ENCODE measurements at places on chromosomes 2 and 18.

- DNase-seq: no peak
These were observed 143.4 kb upstream of the GPC1 start for GRCh38 chr2:240292035-240292574.

DNA sequence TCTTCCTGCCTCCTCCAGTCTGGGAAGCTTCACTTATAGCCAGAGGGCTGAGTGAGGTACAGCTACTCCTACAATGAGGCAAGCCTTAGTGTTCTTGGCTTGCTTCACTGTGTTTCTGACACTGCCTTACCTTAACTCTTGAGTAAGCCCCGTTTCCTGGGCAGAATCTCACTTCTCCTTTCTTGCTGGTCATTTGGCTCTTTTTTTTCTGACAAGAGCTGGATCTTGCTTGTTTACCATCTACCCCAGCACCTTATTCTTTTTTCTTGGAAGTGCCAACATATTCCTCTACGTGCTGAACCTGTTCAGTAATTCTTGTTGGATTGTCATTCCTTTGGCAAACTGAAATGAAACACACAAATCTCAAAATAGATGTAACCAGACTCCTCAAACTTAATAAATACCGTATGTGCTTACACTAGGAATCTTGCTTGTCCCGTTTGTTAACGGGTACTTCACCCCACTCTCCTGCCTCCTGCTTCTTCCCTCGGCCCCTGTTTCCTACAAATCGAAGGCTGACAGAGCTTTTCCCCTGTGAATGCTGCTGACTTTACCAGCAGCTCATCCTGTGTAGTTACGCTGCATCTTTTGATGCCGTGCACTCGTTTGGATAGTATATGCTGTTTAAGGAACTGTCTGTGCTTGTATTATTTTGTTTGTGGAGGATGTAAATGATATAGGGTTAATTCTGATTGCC is 132.2 kb downstream of the FMNL2 start:
- DNase-seq: no peak

DNA sequence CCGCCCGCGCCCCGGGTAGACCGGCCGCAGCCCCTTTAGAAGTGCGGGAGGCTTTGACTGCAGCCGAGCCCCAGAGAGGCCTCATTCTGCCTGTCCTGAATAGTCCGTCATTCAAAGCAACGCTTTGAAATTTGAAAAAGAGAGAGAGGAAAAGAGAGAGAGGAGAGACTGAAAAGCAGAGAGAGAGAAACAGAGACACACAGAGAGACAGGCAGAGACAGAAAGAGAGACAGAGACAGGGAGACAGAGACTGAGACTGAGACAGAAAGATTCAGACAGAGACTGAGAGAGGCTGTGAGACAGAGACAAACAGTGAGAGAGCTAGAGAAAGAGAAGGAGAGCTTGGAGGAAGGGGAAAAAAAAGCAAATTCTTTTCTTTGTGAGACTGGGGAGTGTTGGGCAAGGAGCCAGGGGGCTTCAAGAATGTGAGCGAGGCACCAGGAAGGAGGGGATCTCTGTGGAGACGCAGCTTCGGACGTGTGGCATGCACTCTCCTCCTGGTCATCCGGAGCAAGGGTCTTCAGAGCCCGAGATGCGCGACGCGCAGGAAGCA is 73.1 kb downstream of the MYCN start:
- DNase-seq: no peak

- no peak for DNase-seq
These were observed 178.1 kb upstream of the TNP1 start for GRCh38 chr2:217038001-217038400.

GRCh38 chr2:24494410-24494809 is 3.4 kb downstream of the NCOA1 start:
- DNase-seq: no peak

DNA sequence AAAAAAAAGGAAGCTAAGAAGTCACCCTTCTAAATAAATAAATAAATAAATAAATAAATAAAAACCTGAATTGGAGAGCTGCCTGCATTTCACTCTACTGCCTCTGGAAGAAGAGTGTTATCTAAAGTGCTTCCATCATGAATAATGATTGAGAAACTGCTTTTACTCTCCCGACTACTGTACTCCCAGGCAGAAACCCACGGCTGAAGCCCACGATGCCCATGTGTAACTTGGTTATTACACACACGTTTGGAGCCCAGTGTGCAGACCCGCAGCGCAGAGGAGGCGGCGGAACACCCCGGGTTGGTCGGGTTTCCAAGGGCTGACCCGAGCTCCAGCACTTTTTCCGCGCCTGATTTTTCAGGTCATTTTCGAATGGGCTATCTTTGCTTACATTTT is 697 bp upstream of the SPATS2L start:
- DNase-seq: peak; percentile 41

- peak; percentile 9 for DNase-seq
These were observed 161.6 kb upstream of the CAPN13 start for GRCh38 chr2:30968660-30969397.

DNA sequence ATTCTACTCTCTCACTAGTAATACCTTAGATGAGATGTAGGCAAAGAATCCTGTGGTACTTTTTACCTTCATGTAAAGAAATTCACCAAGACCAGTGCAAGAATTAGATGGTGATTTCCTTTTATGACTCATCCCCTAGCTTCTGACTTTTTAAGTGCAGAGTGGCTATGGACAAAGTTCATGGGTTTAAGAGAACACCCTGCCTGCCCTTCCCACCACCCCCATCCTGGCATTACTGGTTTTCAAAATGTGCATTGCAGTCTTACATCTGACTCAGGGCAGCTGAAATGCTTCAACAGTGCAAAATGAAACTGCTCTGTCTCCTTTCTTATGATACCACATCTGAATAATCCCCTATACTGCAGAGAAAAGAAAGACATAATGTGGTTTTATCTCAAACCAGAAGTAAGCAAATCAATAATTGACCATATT is 22.6 kb downstream of the MAIP1 start:
- DNase-seq: peak; percentile 84

GRCh38 chr2:191643429-191643828 is 34.5 kb upstream of the NABP1 start:
- no peak for DNase-seq

DNA sequence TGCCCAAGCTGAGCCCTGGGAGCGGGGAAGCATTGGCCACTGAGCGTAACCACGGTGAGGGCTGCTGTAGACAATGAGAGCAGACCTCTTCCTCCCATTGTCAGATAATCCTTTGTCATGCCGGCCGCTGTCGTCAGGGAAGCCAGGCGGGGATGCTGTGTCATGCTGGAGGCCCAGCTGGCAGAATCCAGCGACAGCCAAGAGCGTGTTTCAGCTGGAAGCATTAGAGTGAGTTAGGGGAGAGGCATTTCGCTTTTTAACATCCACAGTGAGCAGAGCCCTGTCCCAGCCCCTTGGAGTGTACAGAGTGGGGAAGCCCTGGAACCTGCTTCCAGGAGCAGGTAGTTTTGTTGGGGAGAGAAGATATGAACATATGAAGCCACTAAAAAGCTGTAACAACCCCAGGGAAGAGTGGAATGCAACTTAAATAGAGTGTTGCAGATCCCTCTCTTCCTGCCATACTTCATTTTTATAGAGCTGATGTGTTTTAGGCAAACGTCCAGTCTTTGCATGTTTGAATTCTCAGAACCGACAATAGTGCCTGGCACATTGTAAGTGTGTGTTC is 7.0 kb downstream of the CTIF start:
- no peak for DNase-seq

GRCh38 chr2:169933124-169933711 is 106.0 kb downstream of the UBR3 start:
- no peak for DNase-seq

DNA sequence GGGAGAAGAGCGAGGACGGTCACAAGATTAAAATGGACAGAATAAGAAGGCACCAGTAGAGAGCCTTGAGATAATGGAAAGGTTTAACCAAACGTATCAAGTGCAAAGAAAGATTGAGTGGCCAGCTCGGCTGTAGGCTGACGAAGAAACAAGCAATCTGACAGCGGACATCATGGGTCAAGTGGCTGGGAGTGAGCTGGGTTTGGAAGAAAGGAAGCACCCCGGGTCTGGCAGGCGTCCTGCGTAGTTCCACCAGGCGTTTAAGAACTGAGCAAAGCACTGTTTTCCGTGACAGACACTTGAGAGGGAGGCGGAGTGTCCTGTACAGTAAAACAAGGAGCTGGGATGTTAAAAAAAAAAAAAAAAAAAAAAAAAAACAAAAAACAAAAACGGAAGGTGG is 27.1 kb downstream of the DAPL1 start:
- no peak for DNase-seq

- no peak for DNase-seq
These were observed 66.1 kb upstream of the DTNA start for GRCh38 chr18:34643989-34644388.

GRCh38 chr2:71451705-71452104 is 1.7 kb upstream of the DYSF start:
- no peak for DNase-seq

DNA sequence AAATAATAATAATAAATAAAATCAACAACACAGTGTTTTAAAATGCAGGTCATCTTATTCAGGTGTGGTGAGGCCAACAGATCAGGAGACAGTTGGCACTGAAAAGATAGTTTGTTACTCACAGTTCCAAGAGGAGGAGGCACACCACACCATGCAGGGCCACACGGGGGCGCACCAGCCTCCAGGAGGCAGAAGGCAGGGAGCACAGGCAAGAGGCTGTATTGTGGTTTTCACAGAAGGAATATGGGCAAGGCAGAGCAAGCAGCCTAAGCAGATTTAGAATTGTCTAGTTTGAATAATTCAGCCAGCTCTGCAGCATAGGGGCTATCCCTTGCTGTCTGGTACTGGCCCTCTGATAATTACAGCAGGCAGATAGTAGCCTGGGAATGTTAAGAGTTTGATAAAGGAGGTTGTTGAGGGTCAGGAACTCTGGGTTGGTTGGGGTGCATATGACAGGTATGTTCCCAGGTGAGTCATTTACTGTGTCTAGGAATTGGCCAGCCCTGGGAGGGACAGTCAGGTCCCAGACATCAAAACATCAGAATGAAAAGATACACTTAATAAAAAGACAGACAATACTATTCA is 31.3 kb downstream of the KIAA2012 start:
- DNase-seq: peak; percentile 89

GRCh38 chr2:66566726-66567399 is 131.9 kb downstream of the MEIS1 start:
- DNase-seq: no peak

All from Calu3 (cell line).